ENCODE measurements at places on chromosomes 4 and X.

DNA sequence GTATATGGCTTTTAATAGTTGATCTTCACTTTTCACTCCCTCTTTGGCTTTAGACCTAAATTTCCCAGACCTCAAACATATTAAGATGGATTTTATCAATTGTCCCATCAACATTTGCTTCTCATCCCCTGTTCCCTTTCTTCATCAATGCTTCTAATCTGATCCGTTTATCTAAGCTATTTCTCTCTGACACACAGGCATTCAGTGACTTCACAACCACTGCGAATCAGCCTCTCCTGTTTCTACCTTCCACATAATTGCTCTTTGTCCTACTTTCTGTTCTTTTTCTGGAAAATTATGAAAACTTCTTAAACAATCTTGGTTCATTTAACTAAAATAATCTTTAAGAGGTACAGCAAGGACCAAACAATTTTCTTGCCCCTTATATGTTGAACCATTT lies 115.2 kb downstream of the GLRA3 start:
- peak; percentile 13 for DNase-seq

DNA sequence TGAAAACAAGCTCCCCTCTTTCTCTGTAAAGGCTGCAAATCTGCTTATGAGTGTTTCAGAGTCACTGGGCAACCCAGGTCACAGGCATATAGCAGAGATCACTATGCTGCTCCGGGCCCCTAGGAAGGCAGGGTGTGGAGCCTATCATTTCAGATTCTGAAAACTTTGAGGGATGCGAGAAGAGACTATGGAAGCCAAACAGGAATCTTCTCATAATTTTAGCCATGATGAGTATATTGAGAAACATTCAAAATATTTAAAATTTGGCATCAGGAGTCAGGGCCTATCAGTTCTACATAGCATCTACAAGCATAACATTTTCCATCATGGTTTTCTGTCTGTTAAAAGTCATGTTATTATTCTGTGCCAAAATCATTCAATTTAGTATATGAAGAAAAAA lies 61.7 kb upstream of the ATXN3L start:
- no peak for DNase-seq

DNA sequence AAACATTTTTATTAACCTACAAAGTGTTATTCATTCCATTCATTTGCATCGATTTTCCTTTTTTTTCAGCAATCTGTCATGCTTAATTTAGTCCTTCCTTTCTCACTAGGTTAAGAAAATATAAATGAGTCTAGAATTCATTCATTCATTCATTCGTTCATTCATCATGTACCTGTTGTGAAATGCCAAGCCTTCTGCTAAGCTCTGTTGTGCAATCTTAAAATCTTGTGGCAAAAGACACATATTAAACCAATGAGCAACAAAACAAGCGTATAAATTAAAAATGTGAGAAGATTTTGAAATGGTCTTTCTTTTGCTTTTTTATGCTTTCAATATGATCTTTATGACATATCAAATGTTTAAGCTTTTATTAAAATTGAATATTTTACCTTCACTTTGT lies 88.6 kb upstream of the MAD2L1 start:
- peak; percentile 61 for DNase-seq

DNA sequence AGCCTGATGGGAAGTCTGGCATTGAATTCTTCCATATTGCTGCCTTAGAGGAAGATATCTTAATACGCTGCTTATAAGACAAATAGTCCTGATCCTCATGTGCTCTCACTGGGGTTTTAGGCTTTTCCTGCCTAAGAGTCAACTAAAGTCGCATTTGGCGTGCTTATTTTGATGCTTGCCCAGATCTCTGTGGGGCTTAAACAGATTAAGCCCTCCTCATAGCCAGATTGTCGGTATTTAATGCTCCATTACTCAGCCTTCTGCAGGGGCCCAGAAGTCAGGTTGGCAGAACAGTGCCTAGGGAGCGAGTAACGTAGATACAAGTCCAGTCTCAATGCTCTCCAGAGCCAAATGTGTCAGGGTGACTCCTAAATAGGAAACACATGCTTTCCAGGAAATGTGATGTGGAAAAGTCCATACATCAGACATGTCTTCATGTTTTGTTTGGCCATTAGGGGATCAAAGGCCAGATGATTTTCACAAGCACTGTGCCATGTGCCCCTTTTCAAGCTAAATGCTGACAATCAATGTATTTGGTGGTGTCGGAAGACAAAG lies 262.8 kb downstream of the PRDM5 start:
- no peak for DNase-seq

GRCh38 chrX:118904218-118904617 lies 70.2 kb upstream of the LONRF3 start:
- no peak for DNase-seq

GRCh38 chr4:88107406-88108107 lies 50.9 kb downstream of the ABCG2 start:
- DNase-seq, result peak; percentile 24

- DNase-seq, result no peak
Observed at GRCh38 chrX:153934148-153934761, 582 bp downstream of the NAA10 start.

GRCh38 chrX:12894074-12895030 lies 12.1 kb upstream of the TLR8 start:
- DNase-seq, result peak; percentile 34

DNA sequence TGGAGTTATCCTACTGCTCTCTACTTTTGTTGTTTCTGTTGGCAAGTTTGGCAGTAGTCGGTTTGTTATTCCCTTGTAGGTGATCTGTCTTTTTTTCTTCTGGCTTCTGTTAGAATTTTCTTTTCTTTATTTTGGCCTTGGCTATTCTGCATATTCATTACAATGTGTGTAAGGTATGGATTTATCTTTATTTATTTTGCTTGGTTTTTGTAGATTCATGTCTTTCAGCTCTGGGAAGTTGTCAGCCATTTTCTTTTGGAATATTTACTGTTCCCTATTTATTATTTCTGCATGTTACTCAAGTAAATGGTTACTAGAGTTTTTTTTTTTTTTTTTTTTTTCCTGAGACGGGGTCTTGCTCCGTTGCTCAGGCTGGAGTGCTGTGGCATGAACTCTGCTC lies 12.6 kb downstream of the ADD1 start:
- no peak for DNase-seq

DNA sequence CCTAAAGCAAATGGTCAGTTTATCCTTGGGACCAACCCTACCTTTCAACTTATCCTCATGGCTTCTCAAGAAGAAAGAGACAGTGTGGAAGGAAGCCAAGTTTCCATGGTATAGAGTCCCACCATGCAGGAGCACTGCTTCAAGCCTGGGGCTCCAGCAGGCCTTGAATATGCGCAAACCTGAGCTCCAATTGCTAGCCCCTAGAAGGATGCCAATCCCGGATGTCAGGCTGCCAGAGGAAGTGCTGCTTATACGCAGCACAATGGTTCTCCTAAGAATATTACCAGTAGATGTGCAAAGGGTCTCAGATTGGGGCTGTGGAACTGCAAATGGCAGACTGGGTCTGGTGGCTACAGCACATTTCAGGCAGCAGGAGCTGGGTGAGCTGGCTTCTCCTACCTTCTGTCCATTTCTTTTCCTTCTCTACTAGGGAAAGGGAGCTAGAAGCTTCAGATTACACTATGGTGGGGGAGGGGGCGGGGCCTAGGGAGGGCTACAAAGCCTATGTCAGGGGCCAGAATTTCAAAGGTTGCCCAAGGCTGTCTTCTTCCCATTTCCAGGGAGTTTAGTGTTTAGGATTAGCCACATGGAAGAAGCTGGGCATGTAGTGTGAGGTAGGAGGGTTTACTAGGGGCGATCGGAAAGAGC lies 40.7 kb upstream of the CITED1 start:
- DNase-seq, result no peak

- peak; percentile 25 for DNase-seq
Observed at GRCh38 chr4:77308843-77309242, 151.8 kb downstream of the CCNG2 start.

DNA sequence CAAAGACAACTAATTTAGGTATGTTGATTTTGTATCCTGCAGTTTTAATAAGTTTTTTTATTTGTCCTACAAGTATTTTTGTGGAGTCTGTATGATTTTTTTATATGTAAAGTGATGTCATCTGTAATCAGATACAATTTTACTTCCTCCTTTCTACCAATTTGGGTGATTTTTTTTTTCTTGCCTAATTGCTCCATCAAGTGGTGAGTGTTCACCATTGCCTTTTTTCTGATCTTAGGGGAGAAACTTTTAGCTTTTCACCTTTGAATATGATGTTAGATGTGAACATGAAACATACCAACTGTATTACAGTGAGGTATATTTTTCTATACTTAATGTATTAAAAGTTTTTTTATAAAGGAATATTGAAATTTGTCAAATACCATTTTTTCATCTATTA lies 362.3 kb downstream of the PABPC4L start:
- DNase-seq, result peak; percentile 12
